ENCODE measurements at places on chromosomes 4 and X.

DNA sequence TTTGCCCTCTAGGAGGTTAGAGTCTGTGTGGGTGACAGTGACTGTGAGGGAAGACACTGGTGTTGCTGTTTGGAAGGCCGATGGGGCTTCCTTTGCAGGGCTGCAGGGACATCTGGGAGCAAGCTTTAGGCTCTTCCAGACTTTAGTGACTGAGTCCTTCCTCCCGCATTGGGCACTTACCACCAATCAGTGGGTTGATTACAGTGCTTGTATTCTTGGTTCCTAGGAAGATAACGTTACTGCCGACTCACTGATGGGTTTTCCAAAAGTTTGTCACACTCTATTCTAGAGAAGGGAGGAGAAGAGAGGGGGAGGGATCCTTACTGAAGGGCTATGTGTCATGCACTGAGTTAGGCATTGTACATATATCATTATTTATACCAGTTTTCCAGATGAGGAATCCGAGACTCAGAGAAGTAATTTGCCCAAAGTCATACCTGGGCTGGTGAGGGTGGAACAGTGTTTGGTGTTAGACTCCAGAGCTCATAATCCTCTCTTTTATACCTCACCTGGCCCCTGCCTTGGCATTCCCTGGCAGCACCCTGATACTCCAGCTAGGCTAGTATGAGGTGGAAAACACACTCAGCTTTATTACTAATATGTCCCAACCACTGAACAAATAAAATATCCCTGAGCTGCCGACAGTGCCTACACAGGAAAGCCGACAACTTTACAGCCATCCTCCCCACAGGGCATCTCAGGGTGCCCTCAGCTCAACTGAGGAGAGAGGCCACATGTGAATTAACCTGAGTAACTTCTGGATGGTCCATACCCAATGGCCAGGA is 3.8 kb downstream of the CHST7 start:
- no peak for DNase-seq

- DNase-seq, result no peak
Measured at GRCh38 chr4:40130401-40131036, 66.3 kb upstream of the RHOH start.

DNA sequence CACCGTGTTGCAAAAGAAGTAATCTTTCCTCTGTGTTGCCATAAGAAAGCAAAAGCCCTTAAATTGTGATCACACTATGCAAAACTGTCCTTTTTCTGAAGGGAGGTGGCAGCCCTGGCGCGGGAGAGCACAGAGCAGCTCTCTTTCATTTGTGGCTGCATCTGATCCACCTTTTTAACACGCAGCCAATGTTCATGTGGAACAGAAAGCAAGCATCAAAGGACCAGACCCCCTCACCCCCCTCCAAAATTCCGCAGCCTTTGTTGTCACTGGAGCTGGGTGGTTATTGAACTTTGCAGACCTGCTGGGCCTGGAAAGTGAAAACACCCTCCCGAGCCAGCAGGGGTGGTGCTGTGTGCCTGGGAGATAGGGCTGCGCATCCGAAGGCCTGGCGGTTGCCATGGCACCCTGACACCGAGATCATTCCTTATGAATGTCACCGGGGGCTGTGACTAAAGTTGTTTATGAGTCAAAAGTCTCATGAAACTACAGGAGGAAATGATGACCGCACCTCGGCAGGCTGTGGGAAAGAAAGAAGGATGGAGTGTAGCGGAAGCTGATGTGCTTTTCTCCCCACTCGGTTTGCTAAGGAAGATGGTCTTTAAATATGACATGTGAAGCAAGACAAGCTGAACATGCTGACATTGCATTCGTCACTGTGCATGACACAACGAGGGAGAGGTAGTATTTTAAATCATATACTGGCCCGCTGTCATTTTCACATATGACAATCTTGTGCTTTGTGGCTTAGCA is 367.4 kb downstream of the UNC5C start:
- DNase-seq, result no peak

- DNase-seq, result peak; percentile 30
Measured at GRCh38 chr4:110632506-110633357, 9.9 kb upstream of the PITX2 start.

- DNase-seq, result no peak
Measured at GRCh38 chrX:74449322-74449936, 28.1 kb downstream of the SLC16A2 start.
